ENCODE measurements at places on chromosomes 12 and 14.
A peak's percentile ranks its signal among the peaks of the same experiment; 100 is the strongest.

GRCh38 chr14:20827326-20827725, 24.7 kb upstream of the RNASE1 start:
- DNase-seq: no peak

DNA sequence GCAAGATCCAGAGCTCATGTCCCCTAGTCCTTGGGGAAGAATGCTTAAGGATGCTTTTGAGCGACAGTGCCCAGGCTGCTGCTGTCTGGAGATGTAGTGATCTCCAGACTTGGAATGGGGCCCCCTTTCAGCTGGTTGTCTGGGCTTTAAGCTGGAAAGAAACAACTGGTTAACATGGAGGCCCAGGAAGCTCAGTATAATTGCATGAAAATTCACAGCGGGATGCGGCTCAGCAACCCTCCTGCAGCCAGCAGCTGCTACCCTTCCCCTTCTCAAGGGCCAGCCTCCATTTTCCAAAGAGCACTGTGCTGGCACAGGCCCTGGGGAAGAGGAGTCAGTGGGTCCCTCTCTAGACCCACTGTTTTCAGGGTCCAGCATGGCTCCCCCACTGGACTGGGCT, 26.3 kb downstream of the RAB35 start:
- no peak for DNase-seq

GRCh38 chr12:112868459-112869041, 38.2 kb upstream of the OAS1 start:
- DNase-seq: no peak

DNA sequence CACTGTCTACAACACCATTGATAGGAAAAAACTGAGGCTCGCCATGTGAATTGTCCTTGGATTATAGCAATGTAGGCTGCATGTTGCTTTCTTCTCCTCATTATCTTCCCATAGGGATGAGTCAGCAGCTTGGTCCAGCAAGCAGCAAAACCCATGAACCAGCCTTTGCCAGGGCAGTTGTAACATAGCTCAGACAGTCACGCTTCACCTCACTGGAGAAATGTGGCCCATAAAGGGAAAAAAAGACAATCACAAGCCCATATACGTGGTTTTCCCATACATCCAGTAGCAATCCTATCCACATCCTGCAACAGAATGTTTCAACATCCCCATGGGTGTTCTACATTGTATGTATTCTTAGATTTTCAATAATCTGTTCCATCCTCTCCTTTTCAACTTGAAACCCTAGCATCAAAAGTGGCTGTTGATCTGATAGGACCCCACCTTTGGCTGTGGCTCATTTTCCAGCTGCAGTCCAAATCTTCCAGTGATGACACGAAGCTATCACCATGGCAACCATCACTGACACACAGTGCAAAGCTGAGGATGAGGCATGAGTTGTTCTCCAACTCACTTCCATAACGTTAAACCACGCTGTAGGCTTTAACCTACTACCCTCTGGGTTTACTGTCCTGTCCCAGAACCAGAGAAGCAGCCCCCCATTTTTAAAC, 34.0 kb downstream of the GRIN2B start:
- DNase-seq: no peak

DNA sequence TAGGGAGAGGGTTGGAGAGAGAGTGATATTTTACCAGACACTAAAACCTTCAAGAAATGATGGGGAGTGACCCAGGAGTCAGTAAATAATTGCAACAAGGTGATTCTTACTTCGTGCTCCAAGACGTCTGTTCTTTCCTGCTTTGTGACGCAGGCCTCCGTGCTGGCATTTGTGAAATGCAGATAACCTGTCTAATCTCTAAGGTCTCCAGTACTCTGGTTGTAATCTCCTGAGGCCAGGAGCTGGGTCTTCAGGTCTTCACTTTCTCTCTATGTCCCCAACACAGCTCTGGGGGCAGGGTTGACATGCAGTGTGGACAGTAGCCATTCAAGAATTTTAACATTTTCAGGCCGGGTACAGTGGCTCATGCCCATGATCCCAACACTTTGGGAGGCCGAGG, 53.1 kb downstream of the CD9 start:
- DNase-seq: no peak

GRCh38 chr14:103538291-103539055, 9.5 kb downstream of the TRMT61A start:
- DNase-seq: no peak

GRCh38 chr14:105880616-105881015, 354.2 kb downstream of the TMEM121 start:
- DNase-seq: no peak

DNA sequence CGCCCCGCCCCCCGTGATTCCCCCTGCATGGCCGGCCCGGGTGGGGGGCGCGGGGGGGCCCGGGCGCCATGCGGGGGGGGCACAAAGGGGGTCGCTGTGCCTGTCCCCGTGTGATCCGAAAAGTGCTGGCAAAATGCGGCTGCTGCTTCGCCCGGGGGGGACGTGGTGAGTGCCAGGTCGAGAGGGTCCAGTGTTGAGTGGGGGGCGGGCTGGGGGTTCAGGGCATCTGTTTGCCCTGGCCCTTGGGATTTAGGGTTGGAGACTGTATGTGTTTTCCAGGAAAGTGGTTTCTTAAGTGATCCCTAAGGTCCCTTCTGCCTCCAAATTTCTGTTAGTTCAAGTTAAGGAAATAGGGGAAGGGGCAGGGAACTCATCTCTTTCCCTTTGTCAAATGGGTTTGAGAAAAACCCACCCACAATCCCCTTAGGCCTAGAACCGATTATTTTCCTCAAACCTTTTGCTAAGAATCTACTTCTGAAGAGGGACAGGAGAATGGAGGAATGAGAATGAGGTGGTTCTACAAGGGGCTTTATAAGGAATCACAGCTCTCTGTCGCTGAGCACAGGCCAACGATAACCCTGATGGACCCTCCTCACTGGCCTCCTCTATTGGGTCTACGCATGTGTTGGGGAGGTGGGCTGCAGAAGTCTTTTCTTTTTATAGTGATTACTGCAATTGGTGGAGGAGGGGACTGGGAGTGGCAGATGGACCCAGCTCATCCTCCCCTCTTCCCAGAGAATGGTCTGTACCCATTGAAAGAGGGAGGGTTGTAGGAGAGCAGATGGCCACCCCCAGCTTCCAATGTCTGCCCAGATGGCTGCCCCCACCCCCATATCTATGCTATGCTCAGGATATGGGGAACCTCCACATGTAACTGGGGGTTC, 834 bp downstream of the ARHGEF25 start:
- no peak for DNase-seq

- no peak for DNase-seq
Measured at GRCh38 chr14:95530473-95531276, 4.2 kb upstream of the GLRX5 start.

DNA sequence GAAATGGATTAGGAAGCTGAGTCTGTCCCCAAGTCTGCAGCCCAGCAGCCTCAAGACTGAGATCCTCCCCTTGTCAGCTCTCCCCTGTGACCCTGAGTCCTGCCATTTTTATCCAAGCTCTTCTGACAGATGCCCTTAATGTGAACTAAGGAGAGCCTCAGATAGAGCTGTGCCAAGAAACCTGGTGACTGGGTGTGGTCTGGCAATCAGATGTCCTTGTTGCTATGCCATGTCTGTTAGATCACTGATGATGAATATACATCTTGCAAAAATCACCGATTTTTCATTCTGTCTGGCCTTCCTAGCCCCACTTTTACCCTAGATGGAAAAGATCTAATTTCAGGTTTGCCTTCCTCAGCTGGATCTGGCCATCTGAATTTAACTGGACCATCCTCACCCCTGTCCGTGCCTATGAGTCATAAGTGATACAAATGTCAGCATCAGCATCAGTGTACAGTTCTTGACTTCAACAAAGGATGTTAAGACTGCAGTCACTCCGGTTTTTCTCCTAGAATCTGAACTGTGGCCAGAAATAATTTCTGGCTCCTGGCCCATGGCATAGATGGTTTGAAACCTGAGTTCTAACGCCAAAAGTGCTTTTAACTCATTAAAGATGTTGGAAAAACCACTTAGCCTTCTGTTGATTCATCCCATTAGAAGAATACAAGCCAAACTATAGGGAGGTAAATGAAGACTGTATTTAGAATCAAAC, 61.2 kb upstream of the GRIP1 start:
- no peak for DNase-seq

GRCh38 chr12:29796823-29797263, 13.1 kb upstream of the TMTC1 start:
- no peak for DNase-seq

- DNase-seq: peak; percentile 3
Measured at GRCh38 chr12:5244513-5244972, 187.4 kb upstream of the NTF3 start.

DNA sequence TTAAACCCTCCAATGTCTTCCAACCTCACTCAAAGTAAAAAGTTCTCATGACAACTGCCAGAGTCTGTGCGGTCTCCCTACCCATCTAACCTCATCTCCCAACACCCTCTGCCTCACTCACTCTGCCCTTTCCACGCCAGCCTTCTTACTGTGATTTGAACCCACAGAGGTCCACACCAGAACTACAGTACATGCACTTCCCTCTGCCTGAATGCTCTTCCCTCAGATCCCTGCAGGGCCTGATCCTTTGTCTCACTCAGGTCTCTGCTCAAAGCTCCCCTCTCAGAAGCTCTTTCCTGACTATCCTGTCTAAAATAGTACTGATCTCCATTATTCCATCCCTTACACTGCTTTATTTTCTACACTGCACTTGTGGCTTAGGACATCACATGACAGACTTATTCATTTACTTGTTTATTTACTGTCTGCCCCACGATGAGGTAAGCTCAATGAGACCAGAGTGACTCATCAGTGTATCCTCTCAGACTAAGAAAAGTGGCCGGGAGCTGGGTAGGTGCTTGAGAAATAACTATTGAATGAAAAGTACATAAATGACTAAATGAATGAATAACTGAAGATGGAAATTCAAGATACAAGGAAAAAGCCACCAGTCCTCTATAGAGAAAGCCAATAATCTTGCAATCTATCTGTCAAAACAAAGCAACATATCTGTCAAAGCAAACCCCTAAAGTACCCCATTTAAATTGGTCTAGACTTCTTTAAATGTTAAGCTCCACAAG, 17.1 kb downstream of the POMT2 start:
- peak; percentile 70 for DNase-seq
